Suppressor macrophage (primary cell): ENCODE measurements at places on chromosomes 1 and 21.

- DNase-seq: peak; percentile 24
These were observed 88.4 kb upstream of the RHOU start for GRCh38 chr1:228646717-228647522.

- no peak for DNase-seq
These were observed 166.9 kb downstream of the TNFSF18 start for GRCh38 chr1:172883844-172884243.

DNA sequence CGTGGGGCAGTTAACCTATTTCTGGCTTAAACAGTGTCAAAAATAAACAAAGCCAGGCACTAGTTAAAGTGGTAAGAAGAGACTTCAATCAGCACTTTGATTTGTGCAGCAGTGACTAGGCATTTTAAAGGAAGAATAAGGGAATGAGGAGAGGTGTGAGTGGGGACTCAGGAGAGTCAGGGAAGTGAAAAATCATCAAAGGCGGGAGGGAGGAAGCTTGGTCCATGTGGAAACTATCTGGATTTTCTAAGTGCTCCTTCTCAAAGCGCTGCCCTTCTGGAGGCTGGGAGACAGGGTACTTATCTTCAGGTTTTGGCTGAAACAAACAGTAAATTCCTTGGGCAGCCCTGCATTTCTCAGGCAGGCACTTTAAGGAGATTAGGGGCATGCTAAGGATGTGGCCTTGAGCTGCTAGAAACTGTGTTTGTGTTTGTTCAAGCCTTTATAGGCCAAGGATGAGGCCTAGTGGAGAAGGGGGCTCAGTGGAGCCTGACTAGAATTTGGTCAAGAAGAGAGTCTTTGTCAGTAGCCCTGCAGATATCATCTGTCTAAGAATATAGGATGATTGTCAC is 486.5 kb downstream of the SIPA1L2 start:
- no peak for DNase-seq

- DNase-seq: no peak
These were observed 8.8 kb upstream of the GBP6 start for GRCh38 chr1:89355056-89355455.

DNA sequence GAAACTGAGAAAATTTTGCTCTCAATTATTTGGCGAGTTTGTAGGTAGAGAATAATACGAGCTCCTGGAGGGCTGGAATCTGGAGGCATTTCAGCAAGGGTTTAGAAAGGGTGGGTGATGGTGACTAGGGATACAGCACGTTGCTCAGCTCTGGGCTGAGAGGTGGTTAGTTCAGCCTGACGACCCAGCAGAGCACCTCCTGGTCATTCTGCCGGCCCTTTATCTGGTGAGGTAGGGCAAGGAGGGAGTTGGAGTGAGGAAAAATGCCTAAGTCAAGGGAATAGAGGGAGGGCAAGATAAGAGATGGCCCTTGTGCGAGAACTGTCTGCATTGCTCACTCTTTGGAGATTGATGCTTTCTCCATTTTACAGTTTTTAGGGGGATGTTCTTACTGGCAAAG is 19.1 kb downstream of the GALNT2 start:
- no peak for DNase-seq

- DNase-seq: peak; percentile 79
These were observed 47.9 kb downstream of the ELF3 start for GRCh38 chr1:202058001-202058908.

GRCh38 chr1:206794294-206794908 is 22.1 kb upstream of the IL10 start:
- DNase-seq: no peak

GRCh38 chr1:232282498-232282897 is 347.4 kb downstream of the SIPA1L2 start:
- DNase-seq: no peak

DNA sequence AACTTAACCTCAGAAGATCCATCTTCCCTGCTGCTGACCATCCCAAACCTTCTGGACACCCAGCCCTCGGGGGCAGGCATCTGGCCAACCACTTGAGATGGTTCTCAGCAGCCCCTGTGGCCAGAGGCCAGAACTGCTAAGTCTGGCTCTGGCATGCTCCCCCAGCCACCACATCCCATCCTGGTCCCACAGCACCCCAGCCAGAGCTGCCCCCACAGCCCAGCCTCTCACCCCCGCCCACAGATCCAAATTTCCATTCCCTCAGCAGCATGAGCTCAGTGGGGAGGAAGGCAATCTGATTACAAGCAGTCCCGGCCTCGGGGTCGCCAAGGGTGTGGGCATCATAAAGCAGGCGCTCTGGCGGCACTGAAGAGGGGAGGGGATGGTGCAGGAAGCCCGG is 45.6 kb downstream of the GLIS1 start:
- no peak for DNase-seq

GRCh38 chr1:90396917-90397316 is 320.2 kb downstream of the BARHL2 start:
- DNase-seq: no peak

GRCh38 chr1:199101635-199102034 is 462.8 kb downstream of the PTPRC start:
- DNase-seq: no peak

DNA sequence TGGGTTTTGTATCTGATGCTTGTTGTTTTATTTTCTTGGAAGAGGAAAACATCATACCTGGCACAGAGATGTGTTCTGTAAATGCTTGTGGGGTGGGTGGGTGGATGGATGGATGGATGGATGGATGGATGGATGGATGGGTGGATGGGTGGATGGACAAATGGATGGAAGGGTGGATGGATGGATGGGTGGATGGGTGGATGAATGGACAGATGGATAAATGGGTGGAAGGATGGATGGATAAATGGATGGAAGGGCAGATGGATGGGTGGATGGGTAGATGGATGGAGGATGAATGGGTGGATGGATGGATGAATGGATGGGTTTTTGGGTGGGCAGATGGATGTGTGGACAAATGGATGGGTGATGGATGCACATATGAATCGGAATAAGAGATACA is 111.5 kb downstream of the PDE9A start:
- DNase-seq: no peak

GRCh38 chr1:152886758-152887409 is 8.8 kb downstream of the SMCP start:
- DNase-seq: no peak

DNA sequence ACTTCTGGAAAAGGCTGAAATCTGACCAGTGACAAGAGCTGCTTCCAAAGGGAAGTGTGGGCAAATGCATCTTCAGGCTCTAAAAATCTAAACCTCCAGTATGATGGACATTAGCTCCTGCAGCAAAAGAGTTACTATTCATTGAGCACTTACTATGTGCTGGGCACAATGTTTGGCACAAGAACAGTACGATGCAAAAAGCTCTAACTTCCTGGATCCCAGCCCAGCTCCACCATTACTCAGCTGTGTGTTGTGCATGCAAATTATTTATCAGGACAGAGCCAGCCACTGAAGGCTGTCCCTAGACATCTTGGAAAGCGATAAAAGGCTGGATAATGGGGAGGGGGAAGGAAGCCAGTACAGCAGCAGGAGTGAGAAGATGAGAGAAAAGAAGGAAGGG is 143.5 kb downstream of the ELAVL4 start:
- DNase-seq: no peak

DNA sequence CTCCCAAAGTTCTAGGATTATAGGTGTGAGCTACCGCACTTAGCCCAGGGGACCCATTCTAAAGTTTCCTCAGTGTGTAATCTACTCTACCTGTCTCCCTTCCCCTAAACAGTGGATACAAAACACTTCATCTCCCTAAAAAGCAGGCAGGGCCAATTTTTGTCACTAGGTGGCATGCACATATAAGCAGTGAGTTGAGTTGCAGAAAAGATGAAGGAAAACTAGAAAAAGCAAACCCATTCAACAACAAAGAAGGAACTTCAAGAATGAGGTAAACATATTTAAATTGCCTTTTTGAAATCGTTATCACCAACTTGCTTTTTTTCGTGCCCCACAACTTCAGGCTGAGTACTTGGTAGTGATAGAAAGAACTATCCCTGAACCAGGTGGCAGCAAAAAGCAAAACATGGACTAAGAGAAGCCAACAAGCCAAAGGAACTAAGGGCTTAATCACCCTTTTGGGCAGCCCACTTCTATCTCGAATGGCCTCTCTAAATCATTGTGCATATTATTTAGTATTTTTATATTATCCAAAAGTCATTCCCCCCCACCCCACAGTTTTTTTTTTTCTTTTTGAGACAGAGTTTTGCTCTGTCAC is 19.7 kb upstream of the ALDH9A1 start:
- peak; percentile 54 for DNase-seq

GRCh38 chr1:210654176-210654981 is 325.7 kb downstream of the HHAT start:
- DNase-seq: no peak

DNA sequence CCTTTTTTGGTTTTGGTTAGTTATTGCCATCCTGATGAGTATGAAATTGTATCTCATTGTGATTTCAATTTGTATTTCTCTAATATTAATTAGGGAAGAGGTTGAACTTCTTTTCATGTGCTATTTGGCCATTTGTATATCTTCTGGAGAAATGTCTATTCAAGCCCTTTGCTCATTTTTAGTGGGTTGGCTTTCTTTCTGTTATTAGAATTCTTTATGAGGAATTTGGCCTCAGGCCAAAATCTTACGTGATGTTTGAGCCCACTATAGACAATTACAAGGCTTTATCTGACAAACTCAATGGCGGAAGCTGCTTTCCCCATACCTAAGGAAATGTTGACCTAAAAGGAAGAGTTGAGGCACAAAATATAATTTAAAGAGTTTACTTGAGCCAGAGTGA is 32.9 kb downstream of the IVNS1ABP start:
- DNase-seq: no peak

- no peak for DNase-seq
These were observed 43.0 kb downstream of the PLXNA2 start for GRCh38 chr1:208201229-208201628.

- DNase-seq: no peak
These were observed 291.0 kb downstream of the CHRM3 start for GRCh38 chr1:239677362-239677761.

GRCh38 chr1:14968251-14968851 is 185.2 kb upstream of the TMEM51 start:
- no peak for DNase-seq

- DNase-seq: no peak
These were observed 162.1 kb downstream of the PTPRU start for GRCh38 chr1:29398431-29398830.

DNA sequence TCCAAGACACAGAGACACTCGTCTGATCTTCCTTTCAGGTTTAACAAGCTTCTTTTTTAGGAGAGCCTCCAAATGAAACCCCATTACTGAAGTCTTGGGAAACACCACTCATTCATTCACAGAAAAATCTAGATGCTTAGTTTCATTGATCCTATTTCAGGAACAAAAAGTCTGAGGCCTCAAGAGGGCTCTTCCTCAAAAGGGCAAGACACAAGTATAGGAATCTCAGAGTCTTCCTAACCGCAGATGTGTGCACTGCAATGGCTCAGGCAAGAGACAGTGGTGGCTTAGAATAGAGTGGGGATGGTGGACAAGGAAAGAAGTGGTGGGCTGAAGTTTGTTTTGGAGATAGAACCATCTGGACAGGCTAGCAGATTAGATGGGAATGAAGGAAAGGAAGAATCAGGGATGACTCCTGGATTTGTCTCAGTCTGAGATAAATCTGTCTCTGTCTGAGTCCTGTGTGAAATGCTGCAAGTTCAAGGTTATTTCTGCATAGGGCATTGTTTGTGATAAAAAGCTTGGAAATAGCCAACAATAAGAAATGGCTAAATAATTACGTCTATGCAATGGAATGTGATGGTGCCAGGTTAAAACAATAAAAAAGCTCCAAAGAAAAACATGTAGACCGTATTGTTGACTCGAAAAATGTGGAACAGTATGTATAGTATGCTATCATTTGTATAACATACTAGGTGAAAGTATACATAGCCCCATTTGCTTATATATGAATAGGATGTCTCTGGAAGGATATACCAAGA is 8.9 kb upstream of the CTSE start:
- peak; percentile 79 for DNase-seq

GRCh38 chr1:223825767-223826748 is 19.7 kb downstream of the TP53BP2 start:
- peak; percentile 91 for DNase-seq

- DNase-seq: no peak
These were observed 12.7 kb downstream of the DHCR24 start for GRCh38 chr1:54874079-54874830.
